ENCODE measurements at places on chromosomes 11 and 22.

DNA sequence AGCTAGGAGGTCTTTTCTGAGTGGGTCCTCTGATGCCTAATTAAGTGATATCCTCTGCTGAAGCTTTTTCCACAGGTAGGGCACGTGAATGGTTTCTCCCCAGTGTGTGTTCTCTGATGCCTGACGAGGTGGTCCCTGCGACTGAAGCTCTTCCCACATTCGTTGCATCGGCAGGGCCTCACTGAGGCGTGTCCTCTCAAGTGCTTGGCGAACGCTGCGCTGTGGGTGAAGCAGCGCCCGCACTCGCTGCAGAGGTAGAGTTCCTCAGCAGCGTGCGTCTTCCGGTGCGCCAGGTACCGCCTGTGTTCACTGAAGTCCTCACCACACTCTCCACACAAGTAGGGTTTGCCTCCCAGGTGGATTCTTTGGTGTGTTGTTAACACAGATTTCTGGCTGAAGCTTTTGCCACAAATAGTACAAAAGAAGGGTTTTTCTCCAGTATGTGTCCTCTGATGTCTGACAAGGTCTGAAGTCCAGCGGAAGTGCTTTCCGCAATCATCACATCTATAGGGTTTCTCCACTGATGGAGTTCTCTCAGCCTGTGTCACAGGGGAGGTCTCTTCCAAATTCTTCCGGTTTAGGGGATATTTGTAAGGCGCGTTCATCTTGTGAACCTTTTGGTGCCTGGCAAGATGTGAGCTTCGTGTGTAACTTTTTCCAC, 15.3 kb downstream of the ZNF202 start:
- no peak for DNase-seq

DNA sequence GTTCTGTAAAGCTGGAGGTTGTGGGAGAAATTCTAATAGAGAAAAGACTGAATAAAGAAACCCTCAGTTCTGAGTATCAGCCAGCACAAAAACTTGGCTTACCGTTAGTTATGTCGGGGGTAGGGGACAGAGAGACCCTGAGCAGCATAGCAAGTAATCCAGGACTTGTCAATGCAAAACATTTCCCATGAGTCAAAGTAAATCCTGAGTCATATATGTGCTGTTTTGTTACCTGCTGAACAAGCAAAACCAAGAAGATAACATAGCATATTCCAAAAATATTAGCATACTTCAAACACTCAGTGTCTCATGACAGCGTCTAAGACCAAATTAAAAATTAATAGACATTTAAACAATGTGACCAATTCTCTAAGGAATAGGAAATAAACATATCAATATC, 75.1 kb upstream of the LUZP2 start:
- DNase-seq = no peak

- no peak for DNase-seq
Measured at GRCh38 chr11:14095882-14096281, 133.4 kb downstream of the SPON1 start.

DNA sequence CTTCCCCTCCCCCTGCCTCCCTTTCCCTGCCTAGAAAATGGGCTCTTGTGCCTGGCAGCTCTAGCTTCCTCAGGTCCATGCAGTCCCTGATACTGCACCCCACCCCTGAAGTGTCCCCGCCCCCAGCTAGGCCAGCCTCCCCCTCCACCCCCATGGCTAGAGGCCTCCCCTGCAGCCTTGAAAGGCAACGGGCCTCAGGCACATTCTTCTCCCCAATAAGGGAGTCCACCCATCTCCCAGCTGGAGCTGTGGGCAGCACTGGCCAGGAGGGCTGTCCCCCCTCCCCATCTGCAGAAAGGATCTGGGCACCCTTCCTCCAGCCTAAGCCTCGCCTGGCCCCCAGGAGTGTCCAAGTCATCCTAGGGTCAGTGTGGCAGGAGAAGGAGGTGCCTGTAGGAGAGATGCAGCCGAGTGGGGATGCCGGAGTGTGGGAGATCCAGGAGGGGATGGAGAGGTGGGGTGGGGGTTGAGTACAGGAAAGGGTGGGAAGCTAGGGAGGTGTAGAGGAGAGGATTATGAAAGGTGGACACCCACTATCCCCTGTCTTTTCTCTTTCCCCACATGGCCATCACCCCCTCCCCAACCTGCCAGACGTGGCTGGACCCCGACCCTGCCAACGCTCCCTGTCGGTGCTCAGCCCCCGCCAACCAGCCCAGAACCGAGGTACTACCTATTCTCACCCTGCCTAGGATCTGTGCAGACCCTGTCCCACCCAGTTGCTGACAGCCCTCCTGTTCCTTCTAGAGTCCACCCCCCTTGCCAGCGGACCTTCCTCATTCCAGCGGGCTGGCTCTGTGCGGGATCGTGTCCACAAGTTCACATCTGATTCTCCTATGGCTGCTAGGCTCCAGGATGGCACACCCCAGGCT, 9.3 kb downstream of the SMTN start:
- no peak for DNase-seq

GRCh38 chr22:22143448-22143847, 101.1 kb upstream of the VPREB1 start:
- DNase-seq = no peak

GRCh38 chr11:123169821-123170220, 25.2 kb downstream of the CLMP start:
- DNase-seq = no peak

GRCh38 chr22:48889887-48890692, 937.6 kb downstream of the BRD1 start:
- no peak for DNase-seq

DNA sequence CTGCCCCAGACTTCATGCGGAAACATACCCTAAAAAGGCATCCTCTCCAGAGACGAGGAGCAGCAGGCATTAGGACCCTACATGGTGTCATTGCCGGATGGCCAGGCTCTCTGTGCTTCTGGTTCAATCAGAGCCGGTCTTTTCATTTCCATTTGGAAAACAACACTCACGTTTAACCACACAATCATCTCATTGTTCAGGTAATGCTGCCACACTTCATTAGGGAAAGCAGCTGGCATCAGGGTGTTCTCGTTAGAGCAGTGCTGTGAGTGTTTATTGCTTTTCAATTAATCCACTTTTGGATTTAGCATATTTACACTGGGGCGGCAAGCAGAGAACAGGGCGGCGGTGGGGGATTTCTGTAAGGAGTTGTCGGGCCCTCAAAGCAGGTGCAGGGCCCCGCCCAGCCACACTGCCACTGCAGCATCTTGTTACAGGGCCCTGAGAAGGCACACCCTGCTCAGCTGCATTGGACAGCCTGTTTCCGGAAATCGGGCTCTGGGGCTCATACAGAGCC, 338.6 kb downstream of the SHANK2 start:
- no peak for DNase-seq

GRCh38 chr11:124760205-124760652, 1.9 kb downstream of the ESAM start:
- no peak for DNase-seq

DNA sequence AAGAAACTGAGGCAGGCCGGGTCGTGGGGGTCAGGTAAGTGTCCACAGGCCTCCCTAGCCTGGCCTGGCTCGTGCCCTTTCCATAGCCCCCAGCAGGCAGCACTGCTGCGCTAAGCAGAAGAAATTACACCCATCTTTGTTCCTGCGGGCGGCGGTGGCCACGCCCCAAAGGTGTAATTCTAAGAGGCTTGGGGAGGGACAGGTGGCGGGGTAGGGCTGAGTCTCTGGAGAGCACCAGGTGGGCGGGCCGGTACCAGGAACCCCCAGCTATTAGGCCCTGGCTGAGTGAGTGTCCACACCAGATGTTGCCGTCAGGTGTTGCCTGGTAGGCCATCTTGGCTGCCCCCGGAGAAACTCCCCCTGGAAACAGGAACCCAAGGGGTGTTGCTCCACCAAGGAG, 12.3 kb upstream of the ARAP1 start:
- DNase-seq = no peak

GRCh38 chr11:17371614-17372013, 16.8 kb downstream of the KCNJ11 start:
- DNase-seq = no peak

- no peak for DNase-seq
Measured at GRCh38 chr11:45273509-45273908, 12.6 kb downstream of the SYT13 start.

DNA sequence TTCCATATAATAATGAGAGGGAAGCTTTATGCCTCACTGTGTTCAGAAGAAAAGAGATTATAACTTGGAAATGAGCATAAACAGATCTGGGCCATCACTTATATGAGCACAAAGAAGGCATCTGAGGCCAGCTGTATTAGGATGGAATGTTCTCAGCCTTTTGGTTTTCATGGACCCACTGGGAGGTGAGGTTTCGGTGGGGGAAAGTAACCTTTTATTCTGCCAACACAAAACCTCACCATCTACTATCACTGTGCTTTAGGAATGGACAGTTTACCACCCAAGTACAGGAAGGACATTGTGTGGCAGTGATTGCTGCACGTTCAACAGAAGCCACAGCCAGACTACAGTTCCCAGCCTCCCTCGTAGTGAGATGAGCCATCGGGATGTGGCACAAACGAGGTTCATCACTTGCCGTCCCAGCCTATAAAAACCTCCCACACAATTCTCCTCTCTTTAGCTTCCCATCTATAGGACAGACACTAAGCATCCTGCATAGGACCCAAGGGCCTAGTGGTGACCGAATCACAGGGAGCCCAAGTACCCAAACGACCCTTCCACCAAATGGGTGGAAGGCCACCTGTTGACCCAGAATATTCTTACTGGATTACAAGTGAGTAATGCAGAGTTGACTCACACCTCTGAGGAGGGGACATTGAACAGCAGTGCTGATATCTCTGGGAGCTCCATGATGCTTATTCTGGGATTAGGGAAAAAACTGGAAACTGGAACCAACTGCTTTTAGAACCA, 121.5 kb upstream of the RAG2 start:
- no peak for DNase-seq

DNA sequence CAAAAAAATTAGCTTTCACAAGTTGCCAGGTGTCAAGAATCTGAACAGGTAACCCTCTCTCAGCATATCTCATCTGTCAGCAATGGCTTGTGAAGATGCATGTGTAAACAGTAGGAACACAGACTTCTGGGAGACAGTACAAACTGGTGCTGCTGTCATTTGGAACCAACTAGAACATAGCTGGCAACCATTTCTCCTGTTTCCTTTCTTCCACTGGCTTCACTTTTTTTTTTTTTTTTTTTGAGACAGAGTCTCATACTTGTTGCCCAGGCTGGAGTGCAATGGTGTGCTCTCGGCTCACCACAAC, 2.1 kb upstream of the PIK3C2A start:
- DNase-seq = no peak

DNA sequence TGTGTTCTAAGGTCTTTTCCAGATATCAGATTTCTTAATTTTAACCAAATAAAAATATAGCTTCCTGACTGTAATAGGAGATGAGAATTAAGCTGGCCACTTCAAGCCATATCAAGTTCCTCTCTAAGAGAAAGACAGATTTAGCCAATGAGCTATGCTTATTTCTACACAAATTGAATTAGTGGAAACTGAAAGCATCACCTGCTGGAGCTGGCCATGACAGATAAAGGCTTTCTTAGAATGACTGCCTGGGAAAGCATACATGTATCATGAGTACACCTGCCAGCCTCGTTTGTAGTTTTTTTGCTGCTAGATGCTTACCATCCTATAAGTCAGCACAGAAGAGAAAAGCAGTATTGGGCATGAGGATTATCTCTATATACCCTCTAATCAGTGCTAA, 53.5 kb upstream of the DBX1 start:
- DNase-seq = no peak

DNA sequence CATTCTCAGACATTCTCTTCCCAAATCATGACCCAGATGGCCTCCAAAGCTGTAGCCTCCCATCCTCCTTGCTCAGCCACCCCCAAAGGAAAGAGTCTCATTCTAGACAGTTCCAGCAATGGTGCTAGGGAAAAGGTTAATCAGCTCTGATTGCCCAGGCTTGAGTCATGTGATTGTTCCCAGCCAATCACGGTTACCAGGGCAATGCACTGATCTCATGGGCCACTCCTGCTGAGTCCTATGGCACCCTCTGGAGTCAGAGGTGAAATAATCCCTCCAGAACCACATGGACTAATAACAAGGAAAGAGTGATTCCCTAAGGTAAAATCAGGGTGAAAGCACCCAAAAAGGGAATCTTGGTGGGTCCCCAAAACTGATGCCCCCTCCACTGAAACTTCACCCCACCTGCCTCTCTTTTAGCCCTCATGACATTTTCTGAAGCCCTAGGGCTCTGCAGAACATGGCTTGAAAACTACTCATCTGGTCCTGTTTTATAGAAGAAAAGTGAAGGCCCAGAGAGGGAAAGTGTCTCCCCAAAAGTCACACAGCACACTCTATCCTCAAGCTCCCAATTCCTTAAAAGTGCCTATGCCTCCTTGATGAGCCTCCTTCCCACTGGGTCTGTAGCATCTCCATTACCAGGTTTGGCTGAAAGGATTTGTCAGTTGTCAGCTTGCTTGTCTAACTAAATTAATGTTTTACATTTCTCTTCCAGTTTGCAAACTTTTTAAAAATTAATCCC, 203.7 kb downstream of the MN1 start:
- DNase-seq = no peak

DNA sequence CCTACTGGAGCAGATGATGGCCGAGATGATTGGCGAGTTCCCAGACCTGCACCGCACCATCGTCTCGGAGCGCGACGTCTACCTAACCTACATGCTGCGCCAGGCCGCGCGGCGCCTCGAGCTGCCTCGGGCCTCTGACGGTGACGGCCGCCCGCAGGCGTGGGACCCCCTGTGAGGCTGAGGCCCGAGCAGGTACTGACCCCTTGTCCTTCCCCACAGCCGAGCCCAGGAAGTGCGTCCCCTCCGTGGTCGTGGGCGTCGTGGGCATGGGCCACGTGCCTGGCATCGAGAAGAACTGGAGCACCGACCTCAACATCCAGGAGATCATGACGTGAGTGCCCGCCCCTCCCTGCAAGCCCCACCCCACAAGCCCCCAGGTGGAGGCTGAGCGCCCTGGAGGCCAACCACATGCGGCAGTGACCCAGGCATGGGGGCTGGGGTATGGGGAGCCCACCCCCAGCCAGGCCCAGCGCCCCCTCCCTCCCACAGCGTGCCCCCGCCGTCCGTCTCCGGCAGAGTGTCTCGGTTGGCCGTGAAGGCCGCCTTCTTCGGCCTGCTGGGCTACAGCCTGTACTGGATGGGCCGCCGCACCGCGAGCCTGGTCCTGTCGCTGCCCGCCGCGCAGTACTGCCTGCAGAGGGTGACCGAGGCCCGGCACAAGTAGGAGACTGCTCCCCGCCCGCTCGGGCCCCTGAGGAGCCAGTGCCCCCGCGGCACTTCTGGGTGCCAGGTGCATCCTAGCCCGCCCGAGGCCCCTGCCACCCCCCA, 2.8 kb upstream of the SELENOO start:
- DNase-seq = no peak

All from CD4-positive, alpha-beta T cell treated with Interleukin-6 for 4 hours (primary cell).